Tracheal epithelial cell (primary cell): ENCODE measurements at places on chromosomes 7 and 10. TPM values are rescaled to one million over a fixed set of nuclear protein-coding genes. Genes with fewer than 3 reads are reported as not detected.

LAMB1 gene
- total RNA-seq: 60.5 and 146 TPM in 2 replicates

LANCL2 gene
- total RNA-seq: 8.5 and 12.8 TPM in 2 replicates

MBL2 gene
- total RNA-seq: not detected in 2 replicates

FAM25C gene
- total RNA-seq: not detected in 2 replicates

MRLN gene
- total RNA-seq: not detected in 2 replicates

DGKB gene
- not detected in 2 replicates for total RNA-seq

FAM24B gene
- 3.6 and 4.1 TPM in 2 replicates for total RNA-seq
